ENCODE measurements at places on chromosomes 16 and 17. TPM values are rescaled to one million over a fixed set of nuclear protein-coding genes. Genes with fewer than 3 reads are reported as not detected.

Gene MSLN
- not detected for total RNA-seq

Gene TBC1D3K
- total RNA-seq: not detected

Gene CHD9NB
- total RNA-seq: 0.97 TPM

Gene DHRS7C
- not detected for total RNA-seq

Gene CA4
- not detected for total RNA-seq

Gene ARL17A
- 0.97 TPM for total RNA-seq

Gene C16orf54
- not detected for total RNA-seq

Gene GABARAP
- 157 TPM for total RNA-seq
